ENCODE measurements at places on chromosomes 7 and 10.

GRCh38 chr10:88147000-88147798, 283.8 kb downstream of the PTEN start:
- no peak for DNase-seq

DNA sequence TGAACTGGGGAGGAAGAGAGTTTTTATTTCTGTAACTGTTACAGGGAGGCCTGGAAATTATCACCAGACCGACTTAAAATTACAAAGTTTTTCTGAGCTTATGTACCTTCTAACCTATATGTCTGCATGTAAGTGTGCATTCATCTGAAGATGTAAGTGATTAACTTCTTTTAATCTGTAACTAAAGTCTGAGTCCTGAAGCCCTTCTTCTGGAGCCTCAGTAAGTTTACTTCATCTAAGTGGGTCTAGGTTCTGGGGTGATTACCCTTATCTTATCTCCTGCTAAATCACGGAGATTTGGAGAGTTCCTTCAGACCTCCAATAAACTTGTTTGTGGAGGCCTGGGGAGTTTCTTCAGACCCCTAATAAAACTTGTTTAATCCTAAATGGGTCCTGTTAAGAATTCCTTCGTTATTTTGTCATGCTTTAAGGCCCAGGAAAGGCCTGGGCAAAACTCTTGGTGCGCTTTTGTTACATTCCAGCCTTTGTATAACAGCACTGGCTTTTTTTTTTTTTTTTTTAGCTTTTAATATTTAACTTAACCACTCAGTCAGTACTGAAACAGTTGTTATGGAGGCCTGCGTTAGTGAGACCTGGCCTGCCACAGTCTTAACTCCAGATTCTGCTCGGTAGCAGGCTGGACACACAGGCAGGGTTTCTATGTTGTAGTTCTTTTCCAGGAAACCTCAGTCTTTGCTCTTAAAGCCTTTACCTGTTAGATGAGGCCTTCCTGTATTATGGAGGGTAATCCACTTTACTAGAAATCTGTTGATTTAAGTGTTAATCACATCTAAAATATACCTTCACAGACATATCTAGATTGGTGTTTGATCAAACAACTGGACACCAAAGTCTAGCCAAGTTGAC, 33.0 kb downstream of the TPST1 start:
- no peak for DNase-seq

GRCh38 chr10:75922435-75922834, 491.0 kb downstream of the LRMDA start:
- no peak for DNase-seq

- DNase-seq, result no peak
Measured at GRCh38 chr10:7608001-7608400, 58.8 kb downstream of the ITIH5 start.

- DNase-seq, result no peak
Measured at GRCh38 chr7:20834656-20835055, 48.0 kb upstream of the SP8 start.

- DNase-seq, result no peak
Measured at GRCh38 chr10:34139559-34139958, 675.5 kb downstream of the PARD3 start.

DNA sequence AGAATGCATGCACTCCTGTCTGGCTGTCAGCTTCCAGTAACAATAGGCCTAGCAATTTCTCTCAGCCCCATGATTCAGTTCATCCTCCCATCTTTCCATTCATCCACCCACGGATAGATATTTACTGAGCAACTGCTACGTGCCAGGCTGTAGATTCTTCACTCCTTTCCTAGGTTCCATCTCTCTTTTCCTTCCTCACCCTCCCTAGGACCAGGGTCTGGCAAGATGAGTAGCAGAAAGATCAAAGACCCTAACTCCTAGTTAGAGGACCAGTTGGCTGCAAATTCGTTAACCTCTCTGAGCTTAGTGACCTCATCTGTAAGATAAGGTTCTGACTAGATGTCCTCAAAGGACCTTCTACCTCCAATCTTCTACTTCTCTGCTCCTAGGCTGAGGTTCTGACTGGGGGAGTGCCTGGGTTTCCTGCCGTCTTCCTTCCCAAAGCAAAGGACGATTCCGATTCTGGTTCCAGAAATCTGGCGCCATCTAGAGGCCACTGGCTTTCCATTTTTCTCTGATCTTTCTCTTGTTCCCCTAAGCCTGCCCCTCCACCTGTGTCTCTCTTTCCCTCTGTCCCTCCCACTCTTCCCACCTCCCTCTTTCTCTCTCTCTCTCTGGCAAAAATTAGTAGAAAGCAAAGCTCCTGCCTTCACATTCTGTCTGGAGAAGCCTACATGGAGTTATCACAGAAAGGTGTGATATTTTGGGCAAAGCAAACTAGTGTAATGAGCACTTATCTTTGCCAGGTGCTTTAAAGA, 26.2 kb downstream of the TBATA start:
- DNase-seq, result no peak

GRCh38 chr10:98623176-98623575, 176.4 kb upstream of the HPS1 start:
- no peak for DNase-seq

DNA sequence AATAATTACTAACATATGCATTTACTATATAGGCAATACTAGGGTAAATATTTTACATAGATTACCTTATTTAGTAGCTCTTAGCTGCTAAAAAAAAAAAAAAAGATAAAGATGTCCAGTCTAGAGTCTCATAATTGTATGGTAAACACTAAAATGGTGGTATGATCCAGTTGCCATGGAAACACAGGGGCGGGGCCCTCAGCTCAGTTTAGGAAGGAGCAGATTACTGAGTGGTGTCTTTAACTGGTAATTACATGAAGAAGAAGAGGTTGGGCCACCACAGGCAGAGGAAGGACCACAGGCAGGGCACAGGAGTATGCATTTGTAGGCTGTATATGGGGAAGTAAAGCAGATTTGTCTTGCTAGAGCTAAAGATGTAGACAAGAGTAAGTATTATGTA, 43.7 kb downstream of the ITGB8 start:
- DNase-seq, result no peak

- DNase-seq, result no peak
Measured at GRCh38 chr10:51291961-51292360, 217.7 kb downstream of the PRKG1 start.

DNA sequence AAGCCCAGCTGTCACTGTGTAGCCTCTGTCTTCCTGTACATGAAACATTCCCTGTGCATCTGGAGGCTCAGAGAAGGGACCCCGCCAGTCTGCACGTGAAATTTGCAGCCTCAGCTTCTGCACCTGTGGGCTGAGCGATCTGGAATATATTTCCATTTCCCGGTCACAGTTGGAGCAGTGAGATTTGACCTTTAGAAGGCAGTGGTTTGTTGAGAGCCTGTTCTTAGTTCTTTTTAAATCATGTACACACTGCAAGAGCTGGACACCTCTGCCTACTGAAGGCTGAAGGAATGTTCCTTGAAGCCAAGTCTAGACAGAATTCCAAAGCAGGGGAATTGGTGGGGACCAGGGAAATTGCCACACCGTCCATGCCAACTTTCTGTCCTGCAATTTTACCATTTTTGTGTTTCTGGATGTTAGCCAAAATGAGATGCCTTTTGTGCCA, 706.6 kb downstream of the INHBA start:
- no peak for DNase-seq

DNA sequence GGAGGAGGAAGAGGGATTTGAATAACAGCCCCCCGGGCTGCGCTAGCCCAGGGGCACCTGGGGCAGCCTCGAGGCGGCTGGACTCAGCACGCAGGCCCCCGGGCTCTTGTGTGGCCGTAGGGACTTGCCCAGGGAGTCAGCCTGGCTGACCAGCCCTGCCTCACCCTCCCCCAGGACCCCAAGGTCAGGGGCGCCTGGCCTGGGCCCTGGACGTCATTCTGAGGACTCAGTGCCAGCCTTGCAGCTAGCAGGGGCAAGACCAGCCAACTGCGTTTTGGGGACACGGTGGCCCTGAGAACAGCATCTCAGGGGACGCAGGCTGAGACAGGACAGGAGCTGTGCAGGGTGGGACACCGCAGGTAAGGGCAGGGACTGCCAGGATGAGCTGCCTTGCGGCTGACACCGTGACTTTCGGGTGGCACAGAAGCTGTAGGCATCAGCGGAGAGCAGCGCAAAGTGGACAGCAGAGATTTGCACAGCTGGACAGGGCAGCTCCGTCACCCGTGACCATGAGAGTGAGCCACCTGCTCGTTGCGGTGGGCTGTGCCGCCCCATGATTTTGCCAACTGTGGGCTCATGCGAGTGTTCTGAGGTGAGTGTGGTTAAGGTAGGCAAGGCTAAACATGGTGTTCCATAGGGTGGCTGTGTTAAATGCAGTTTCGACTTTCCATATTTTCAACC, 48.1 kb upstream of the UBE3C start:
- no peak for DNase-seq
